Activated T-helper 17 cell treated with anti-CD3 and anti-CD28 coated beads, Interleukin-2, amount 50 U/mL, for 72 hours (primary cell): ENCODE measurements at places on chromosomes 16 and 17.

DNA sequence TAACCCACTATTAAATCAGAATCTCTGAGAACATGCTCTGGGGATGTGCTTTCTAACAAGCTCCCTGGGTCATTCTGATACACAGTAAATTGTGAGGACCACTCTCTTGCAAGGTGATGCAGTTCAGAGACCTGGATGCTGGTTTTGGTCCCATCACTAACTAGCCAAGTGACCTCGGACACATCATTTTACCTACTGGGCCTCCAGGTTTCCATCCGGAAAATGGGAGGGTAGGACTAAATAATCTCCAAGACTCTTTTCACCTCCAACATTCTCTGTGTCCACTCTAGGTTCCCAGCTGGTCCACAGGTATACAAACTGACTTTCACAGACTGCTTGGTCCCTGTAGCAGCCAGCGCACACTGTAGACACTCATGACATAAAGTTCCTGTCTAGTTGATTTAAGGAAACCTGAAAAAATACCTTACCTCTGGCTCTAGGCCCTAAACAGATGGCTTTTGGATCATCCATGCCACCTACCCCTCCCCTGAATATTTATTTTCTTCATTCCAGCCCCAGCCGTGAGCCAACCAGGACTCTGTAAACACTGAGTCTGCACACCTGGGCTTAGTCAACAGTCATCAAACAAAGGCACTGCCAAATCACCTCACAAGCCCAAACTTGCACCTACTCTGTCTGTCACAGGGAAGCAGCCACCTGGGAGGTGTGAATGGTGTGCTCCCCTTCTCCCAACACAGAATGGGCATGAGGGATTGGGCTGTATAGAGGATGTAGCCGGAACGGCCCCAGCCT lies 51.3 kb upstream of the MRPS23 start:
- no peak for ATAC-seq

DNA sequence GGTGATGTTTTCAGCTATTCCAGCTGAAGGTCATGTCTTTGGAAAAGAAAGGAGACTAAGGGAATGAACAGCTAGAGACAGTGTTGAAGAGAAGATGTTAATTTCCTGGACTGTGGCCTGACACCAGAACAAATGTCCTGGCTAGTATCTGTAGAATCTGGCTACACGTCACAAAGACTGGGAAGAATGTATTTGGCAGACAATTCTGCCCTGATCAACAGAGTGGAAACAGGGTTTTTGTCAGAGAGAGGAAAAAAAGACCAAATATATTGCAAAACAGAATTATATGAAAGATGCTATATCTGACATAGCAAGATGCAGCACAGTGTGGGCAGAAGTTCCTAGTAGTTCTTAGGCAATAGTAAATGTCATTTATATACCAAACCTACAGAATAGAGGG lies 17.0 kb upstream of the ANKFN1 start:
- ATAC-seq = no peak

DNA sequence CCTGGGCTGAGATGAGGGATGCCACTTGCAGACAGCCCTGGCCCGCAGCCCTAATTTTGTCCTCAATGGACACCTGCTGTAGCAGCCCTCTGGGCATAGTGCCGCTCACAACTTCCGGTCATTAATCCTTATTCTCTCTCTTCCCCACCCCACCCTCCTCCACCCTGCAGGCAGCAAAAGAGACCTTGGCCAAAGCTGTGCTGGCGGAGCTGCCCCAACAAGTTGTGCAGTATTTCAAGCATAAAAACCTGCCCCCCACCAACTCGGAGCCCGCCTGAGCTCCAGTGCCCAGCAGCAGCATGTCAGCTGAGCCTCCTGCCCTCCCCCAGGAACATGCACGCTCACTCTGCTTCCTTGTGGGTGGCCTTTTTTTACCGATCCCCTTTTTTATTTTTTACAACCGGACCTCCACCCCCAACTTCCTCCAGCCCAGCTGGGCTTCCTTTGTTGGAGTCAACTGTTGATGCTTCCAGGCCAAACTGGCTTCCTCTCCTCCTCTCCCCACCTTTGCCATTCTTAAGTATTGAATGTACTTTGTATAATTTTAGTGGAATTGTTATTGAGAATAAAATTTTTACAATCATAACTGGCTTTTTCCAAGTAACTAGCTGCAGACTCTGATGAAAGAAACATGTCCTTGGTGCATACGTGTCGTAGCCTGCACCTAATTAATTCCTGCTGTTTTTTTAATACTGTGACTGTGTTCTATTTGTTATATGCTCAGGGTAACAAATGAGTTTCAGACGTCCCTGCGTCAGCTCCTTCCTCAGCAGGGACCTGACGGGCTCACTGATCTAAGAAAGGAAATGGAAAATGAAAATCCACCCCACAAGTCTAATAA lies 38.2 kb downstream of the PSME3IP1 start:
- ATAC-seq = no peak

GRCh38 chr16:70394853-70395252 lies 44.0 kb downstream of the ST3GAL2 start:
- no peak for ATAC-seq

GRCh38 chr17:10623737-10624338 lies 33.3 kb downstream of the MYH3 start:
- no peak for ATAC-seq
